ENCODE measurements at places on chromosomes 2 and 18. TPM values are rescaled to one million over a fixed set of nuclear protein-coding genes. Genes with fewer than 3 reads are reported as not detected.

Gene C18orf54
- 3.9 TPM for total RNA-seq

Gene PCARE
- 0.95 TPM for total RNA-seq

Gene MAP2
- total RNA-seq: 22.6 TPM

Gene UGT1A1
- 0.24 TPM for total RNA-seq

Gene NAT8
- not detected for total RNA-seq

Gene DUSP2
- total RNA-seq: 5.5 TPM

Gene DLX1
- not detected for total RNA-seq

DNA sequence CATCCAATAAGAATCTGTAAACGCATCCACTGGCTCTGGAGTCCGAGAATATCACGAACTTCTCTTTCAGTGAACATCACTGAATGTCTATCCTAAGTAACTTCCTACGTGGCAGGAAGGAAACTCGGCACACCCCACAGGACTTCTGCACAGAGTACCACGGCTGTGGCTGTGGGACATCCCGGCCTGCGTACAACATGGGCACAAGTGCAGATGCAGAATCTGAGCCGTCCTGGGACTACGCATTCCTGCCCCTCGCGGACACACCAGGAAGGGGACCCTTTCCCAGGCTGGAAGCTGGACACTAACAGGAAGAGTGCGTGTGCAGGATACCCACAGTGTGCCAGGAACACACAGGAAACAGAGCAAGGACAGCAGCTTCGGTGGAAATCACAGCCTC is 60.6 kb downstream of the ZNF516 start:
- DNase-seq: no peak
- H3K4me3 ChIP-seq: no peak overlapping the region
- peaks cover 12% of the 10 kb centered on the region for H3K4me1 ChIP-seq

DNA sequence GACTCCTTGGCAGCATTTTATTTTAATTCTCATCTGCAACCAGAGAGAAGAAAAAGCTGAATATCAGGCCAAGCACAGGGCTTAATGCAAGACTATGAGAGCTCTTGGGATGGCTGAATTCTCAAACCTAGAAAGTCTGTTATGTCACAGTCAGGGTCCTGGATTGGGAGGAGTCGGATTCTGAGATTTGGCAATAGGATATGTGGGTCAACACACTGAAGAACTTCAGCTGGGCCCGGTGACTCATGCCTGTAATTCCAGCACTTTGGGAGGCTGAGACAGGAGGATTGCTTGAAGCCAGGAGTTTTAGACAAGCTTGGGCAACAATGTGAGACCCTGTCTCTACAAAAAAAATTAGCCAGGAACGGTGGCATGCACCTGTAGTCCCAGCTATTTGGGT is 102.4 kb downstream of the COL3A1 start:
- H3K36me3 ChIP-seq: no peaks in the 10 kb centered on the region
- H3K27ac ChIP-seq: no peak overlapping the region
- H3K4me3 ChIP-seq: no peak overlapping the region
- no peaks in the 10 kb centered on the region for H3K27me3 ChIP-seq
- H3K4me1 ChIP-seq: no peaks in the 10 kb centered on the region
- DNase-seq: no peak

DNA sequence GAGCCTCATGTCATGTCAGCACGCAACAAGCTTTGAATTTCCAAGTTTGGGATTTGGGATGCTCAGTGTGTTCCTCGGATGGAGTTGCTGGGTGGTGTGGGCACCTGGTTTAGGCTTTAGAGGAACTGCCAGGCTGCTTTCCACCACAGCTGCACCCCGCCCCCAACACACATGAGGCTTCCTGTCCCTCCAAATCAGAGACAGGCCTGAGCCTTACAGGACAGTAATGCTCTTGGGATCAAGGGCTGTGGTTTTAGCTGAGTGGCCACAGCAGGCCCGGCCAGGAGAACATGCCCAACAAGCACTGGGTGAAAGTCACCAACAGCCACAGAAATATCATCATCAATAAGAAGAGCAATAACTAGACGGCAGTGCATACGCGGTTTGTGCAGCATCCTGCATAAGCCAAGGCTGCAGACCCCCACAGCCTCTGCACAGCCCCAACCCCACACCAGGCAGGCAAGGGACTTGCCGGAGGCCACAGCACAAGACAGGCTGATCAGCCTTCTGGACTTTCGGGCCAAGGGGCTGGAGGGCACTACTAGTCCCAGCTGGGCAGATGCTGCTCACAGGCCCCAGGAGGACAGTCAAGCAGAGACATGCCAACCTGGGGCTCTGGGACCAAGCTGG is 29.7 kb upstream of the GPC1 start:
- no peaks in the 10 kb centered on the region for H3K36me3 ChIP-seq
- no peaks in the 10 kb centered on the region for H3K4me1 ChIP-seq
- H3K27me3 ChIP-seq: peaks cover 3% of the 10 kb centered on the region
- no peak overlapping the region for H3K4me3 ChIP-seq
- DNase-seq: no peak

DNA sequence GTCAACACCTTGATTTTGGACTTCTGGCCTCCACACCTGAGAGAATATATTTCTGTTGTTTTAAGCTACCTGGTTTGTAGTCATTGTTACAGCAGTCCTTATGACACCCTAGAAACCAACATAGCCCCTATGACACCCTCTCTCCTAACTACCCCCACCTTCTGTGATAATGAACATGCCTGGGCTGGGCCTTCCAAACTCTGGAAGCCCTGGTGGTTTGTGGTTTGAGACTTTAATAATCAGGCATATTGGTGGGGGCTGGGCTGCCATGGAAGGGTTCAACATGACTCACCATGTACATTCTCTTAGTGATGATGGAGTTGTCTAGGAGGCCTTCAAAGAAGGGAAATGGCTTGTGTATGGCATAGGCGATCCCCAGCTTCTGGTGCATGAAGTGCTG is 3.3 kb downstream of the SP110 start:
- no peak overlapping the region for H3K27ac ChIP-seq
- H3K4me3 ChIP-seq: no peak overlapping the region
- peaks cover 53% of the 10 kb centered on the region for H3K36me3 ChIP-seq
- H3K27me3 ChIP-seq: no peaks in the 10 kb centered on the region

GRCh38 chr2:141554810-141555209 is 576.0 kb downstream of the LRP1B start:
- DNase-seq: no peak
- H3K4me1 ChIP-seq: no peaks in the 10 kb centered on the region
- H3K27ac ChIP-seq: no peak overlapping the region
- no peaks in the 10 kb centered on the region for H3K36me3 ChIP-seq

GRCh38 chr2:196077821-196078220 is 9.2 kb upstream of the DNAH7 start:
- DNase-seq: no peak
- no peaks in the 10 kb centered on the region for H3K36me3 ChIP-seq
- H3K27ac ChIP-seq: no peak overlapping the region
- no peaks in the 10 kb centered on the region for H3K27me3 ChIP-seq

- no peaks in the 10 kb centered on the region for H3K27me3 ChIP-seq
- DNase-seq: no peak
- H3K27ac ChIP-seq: no peak overlapping the region
- no peaks in the 10 kb centered on the region for H3K4me1 ChIP-seq
- no peaks in the 10 kb centered on the region for H3K36me3 ChIP-seq
Measured at GRCh38 chr2:42404676-42405075, 43.7 kb upstream of the COX7A2L start.

- no peaks in the 10 kb centered on the region for H3K4me1 ChIP-seq
- no peaks in the 10 kb centered on the region for H3K36me3 ChIP-seq
- DNase-seq: no peak
Measured at GRCh38 chr2:166117491-166117890, 10.3 kb downstream of the SCN1A start.

GRCh38 chr2:48332286-48332685 is 197.7 kb upstream of the STON1 start:
- no peak overlapping the region for H3K4me3 ChIP-seq
- peak overlapping the region; percentile 63 for H3K27ac ChIP-seq
- H3K4me1 ChIP-seq: peaks cover 42% of the 10 kb centered on the region
- no peaks in the 10 kb centered on the region for H3K27me3 ChIP-seq
- no peak for DNase-seq
- no peaks in the 10 kb centered on the region for H3K36me3 ChIP-seq

DNA sequence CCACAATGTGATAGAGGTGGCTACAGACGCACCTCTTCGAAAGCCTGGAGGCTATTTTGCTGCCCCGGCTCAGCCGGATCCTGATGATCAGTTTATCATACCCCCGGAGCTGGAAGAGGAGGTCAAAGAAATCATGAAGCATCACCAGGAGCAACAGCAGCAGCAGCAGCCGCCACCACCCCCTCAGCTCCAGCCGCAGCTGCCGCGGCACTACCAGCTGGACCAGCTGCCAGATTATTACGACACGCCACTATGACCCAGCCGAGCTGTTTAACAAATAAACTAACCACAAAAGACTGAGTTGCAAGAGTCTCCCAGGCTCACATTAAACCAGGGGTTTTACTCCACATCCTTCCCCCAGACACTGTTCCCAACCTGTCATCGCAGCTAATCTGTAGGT is 263.8 kb downstream of the PHLPP1 start:
- no peak overlapping the region for H3K27ac ChIP-seq
- peak; percentile 68 for DNase-seq
- H3K36me3 ChIP-seq: peaks cover 30% of the 10 kb centered on the region
- peaks cover 11% of the 10 kb centered on the region for H3K4me1 ChIP-seq
- H3K27me3 ChIP-seq: no peaks in the 10 kb centered on the region
- no peak overlapping the region for H3K4me3 ChIP-seq

Data from lower lobe of right lung (tissue), 2 donors.